ENCODE measurements at places on chromosomes 4 and X.

- DNase-seq: no peak
Measured at GRCh38 chrX:122771933-122772332, 412.1 kb upstream of the GRIA3 start.

DNA sequence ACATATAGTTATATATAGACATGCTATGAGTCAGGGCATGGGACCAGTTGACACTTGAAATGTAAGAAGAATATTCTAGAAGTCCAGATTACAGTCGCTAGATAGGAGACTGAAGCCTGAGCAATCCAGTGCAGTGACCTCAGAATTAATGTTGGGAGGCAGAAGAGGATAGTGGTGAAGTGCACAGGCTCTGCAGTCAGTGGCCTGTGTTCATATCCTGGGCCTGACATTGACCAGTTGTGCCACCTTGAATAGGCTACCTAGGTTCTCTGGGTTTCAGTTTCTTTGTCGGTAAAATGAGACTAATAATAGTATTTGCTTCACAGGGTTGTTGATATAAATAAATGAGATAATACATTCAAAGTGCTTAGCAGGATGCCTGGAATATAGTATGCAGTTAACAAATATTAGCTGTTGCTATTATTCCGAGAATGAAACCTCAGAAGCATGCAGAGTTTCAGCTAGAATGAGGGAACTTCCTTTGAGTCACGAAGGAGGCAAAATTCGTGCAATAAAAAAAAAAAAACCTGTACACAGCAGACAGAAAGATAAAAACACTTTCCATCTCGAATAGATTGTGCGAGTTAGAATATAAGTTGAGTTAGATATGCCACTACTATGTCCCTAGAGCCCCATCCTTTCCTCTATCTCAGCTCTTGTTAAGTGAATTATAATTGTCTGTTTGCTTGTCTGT is 4.0 kb upstream of the SH2D1A start:
- DNase-seq: no peak

GRCh38 chr4:186108391-186108790 is 3.9 kb downstream of the FAM149A start:
- DNase-seq: no peak

- DNase-seq: no peak
Measured at GRCh38 chr4:89296896-89297295, 10.7 kb downstream of the GPRIN3 start.

DNA sequence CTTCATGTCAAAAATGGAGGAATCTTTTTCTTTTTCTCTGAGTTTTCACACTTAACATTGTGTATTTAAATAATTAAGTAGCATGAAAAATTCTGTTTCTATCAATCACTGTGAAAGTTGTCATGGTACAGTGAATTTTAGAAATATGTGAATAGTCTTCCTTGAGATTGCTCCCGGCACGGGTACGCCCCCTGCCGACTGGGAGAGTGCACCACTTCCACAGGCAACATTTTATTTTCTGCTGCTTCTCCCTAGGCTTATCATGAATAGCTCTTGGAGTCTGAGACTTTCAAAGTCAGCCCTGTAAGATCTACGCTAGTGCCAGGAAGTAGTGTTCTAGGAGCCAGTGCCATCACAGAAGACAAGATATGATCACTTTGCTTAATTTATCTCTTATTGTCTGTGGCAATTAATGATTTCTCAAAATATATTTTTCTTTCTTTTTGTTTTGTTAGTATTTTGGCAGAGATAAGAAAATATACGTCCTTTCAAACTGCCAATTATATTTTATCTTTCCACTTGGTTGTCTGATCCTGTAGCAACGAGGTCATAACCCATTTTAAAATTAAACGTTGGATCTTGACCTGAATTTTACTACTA is 763.8 kb upstream of the AADAT start:
- peak; percentile 13 for DNase-seq

- no peak for DNase-seq
Measured at GRCh38 chr4:5256421-5256820, 205.1 kb downstream of the STK32B start.

- DNase-seq: no peak
Measured at GRCh38 chr4:150381609-150382008, 200.3 kb upstream of the MAB21L2 start.

All from GM06990 (cell line).